ENCODE measurements at places on chromosomes 16 and 17.
A peak's percentile ranks its signal among the peaks of the same experiment; 100 is the strongest.

DNA sequence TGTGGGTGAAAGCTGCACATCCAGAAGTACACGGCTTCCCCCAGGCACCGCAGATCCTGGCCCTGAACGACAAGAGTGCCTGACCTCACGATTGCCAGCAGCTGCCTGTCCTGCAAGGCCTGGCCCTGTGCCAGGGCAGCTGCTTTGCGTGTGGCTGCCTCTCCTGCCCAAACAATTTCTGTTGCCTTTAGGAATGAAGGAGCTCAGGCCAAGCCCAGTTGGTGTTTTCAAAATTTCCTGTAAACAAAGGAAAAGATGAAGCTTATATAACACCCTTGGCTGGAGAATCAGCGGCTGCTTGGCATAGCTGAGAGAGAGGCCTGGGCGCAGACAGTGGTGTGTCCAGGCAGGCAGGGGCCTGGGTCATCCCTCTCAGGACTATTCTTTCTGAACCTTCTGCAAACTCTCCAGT is 11.7 kb upstream of the SLC47A2 start:
- DNase-seq: peak; percentile 61

- DNase-seq: no peak
These were observed 34.0 kb upstream of the ADAMTS18 start for GRCh38 chr16:77468831-77469230.

DNA sequence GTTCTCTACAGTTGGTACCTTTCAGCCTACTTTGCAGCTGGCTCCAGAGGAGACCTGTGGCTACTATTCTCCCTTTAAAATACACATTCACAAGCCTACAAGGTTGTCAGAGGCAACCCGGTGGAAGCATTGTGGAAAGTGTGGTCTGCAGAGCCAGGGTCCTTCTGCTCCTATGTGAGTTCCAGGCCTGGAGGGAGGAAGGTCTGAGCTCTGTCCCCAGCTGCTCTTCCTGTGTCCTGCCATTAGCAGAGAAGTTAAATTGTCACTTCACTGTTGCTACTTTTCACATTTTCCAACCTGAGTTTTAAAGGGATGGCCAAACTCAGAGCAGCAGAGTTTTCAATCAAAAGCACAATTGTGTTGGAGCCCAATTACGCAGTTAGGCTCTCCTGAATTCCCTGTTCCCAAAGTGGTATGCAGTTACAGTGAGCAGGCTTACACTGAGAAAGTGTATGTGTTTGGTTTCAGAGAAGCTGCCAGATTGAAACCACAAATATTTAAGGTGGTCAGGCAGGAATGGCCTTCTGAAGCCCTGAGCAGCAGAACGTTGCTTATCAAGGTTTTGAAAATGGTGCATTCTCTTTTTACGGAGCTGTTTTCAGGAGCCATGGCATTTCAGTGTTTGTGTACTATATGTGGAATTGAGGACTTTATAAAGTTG is 25.0 kb downstream of the MAP3K3 start:
- DNase-seq: peak; percentile 90

DNA sequence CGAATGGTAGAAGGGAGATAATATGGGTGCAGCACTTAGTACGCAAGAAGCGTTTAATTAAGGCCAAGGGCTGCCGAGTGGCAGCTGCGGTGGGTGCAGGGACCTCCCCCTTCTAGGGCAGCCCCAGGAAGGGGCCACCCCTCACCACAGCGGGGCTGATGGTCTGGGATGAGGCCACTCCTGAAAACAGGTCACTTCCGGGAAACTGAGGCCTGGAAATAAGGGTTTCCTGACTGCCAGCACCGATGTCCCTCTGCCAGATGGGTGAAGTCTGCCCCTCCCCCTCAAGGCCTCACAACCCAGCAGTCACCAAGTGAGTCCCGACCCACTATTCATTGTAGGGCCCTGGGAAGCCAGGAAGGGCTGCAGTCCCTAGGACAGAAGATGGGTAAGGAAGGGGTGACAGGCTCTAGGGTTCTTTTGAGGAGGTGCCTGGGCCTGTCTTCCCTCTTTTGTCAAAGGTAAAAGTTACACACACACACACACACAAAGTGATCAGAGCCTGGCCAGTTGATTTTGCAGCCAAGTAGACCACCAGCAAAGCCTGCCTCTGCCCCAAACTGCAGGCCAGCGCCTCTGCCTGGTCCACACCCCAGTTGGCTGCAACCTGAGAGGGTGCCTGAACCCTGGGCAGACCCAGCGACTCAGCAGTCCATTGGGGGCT is 12.5 kb downstream of the SREBF1 start:
- DNase-seq: no peak

- DNase-seq: peak; percentile 10
These were observed at the start of gene SLC13A5 for GRCh38 chr17:6713130-6713917. TSS of gene SLC13A5 (minus strand) at chr17:6713369. CDS start at chr17:6713333, 36 bp downstream.

DNA sequence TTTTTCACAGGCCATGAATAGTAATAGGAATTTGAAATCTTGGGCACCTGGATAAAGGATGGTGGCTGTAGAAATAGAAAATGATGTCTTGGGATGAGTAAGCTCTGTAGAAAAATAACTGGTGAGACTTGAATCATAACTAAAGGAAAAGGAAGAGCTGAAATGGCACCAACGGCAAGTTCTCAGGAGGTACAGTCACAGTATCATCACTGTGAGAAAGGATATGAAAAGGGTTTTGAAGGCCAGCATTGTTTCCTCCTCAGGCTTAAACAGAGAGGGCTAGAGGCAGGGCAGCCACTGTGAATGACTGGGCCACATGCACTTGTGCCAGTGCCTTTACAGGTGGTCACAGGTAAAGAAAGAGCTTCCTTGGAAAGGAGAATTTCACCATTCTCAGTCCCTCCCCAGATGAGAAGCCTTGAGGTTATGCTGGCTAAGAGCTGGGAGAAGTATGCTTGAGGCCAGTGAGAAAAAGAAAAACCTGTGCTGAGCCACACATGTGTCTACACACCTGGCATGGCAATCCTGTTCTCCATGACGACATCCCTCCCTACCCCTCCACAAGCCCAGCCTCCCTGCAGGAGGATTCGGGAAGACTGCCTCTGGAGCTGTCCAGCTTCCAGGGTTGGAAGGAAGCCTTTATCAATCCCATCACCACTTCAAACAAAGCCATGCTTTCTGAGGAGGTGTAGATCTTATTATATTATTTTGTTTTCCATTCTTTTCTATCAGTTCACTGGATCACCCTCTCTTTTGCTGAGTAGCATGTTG is 3.8 kb upstream of the ANKFN1 start:
- no peak for DNase-seq

DNA sequence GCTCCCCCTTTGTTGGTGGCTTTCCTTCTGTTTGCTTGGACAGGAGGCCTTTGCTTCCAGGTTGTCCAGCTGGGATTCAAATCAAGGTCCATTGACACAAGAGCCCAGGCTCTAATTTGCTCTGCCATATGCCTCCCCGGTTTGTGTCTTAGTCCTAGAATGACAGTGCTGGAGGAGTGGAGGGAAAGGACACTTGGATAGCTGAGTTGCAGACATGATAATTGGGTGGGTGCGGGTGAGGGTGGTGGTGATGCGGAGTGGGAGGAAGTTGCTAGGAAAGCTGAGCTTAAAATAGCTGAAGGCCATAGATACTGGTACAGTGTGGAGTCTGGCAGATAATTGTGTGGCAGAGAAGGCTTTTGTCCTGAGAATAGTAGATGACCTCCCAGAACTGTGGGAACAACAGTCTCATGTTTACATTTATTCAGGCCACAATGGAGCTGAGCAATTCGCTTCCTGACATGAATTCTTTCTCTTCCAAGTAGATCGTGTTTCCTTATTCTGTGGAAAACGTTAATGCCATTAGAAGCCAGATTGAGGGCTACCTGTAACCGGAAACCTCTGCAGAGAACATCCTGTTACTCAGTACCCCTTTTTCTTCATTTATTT is 23.8 kb downstream of the SEC14L1 start:
- peak; percentile 48 for DNase-seq

- DNase-seq: no peak
These were observed 30.0 kb upstream of the MRTFB start for GRCh38 chr16:14041164-14041563.

DNA sequence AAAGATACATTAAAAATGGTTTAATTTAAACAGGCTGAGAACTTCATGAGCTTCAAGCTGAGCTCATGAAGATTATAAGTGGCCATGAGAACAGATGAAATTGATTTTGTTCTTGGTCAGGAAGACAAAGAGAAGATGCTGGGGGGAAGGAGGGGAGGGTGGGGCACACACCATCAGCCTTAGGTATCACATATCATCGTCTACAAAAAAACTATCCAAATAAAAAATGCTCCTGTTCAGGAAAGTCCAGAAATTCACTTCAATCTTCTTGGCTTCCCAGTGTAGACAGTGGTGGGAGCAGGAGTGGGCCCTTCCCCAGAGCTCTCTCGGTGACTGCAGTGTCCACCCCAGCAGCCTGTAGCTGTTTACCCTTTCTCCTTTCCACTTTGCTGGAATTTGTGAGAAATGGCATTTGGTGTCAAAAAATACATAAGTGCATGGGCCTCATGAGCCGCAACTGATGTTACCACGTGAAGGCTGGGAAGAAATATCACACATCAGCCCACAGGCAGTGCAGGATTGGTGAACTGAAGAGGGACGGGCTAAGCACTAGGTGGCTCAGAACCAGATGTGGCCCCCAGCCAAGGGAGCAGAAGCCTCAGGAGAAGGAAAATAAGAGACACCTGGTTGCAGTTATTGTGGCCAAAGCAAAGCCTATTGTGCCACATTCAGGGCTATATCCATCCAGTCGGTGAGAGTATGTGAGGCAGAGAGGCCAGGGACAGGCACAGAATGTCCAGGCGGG is 6.1 kb downstream of the KRT37 start:
- no peak for DNase-seq

DNA sequence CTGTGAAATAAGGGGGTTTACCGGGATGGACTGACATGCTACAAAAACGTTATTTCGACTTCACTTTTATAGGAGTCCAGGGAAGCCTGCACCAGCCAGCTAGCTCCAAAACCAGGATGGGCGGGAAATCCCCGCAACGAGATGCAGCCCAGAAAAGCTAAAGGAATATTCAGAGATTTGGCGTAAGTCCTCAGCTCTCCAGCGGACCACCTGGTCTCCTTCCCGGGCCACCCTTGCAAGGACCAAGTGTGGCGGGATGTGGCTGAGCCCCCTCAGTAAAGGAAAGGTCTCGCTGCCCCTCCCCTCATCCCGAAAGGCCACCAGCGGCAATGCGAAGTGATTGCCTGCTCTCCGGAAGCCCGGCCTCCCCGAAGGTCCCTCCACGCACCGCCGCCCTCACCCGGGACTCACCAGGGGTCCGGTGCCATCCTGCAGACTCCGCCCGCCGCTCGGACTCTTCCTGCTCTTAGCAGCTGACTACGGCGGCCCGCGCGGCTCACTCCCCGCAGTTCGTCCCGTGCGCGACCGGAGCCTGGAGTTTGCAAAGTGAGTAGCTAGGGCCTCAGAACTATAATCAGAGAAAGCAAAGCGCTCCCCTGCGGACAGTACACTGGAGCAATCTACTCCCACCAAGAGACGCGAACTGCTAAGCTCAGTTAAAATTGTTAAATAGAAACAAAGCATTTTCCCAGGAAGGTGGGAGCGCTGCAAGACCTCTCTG is at the start of gene STX8:
Gene STX8 (minus strand): TSS at position 440 of the 721 bp plus-strand sequence. CDS start 12 bp downstream, at position 428.
- DNase-seq: peak; percentile 92

DNA sequence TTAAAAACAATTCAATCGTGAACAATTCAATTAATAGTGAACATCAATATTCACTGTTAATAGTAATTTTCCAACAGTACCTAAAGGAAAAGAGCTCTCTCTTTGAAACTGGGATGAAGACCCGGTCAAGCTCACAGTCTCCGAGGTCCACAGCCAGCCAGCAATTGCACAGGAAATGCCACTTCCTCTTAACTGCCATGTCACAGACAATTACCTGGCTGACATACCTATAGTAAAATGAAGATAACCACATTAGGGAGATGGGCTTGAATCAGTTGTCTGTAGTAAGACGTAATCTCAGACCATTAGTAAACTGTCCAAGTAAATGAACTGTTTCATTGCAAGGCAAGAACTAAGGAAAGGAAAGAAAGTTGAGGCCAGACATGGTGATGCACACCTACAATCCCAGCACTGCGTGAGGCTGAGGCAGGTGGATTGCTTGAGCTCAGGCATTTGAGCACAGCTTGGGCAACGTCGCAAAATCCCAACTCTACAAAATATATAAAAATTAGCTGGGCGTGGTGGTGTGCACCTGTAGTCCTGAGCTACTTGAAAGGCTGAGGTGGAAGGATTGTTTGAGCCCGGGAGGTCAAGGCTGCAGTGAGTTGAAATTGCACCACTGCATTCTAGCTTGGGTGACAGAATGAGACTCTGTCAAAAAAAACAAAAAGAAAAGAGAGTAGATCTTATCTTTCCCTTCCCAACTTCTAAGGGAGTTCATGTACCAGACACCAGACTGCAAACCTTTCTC is 36.9 kb downstream of the PKD1L3 start:
- DNase-seq: no peak

- DNase-seq: peak; percentile 82
These were observed 142.2 kb downstream of the RAB11FIP4 start for GRCh38 chr17:31533546-31534155.

- DNase-seq: no peak
These were observed 4.7 kb upstream of the BEAN1 start for GRCh38 chr16:66422366-66422765.

DNA sequence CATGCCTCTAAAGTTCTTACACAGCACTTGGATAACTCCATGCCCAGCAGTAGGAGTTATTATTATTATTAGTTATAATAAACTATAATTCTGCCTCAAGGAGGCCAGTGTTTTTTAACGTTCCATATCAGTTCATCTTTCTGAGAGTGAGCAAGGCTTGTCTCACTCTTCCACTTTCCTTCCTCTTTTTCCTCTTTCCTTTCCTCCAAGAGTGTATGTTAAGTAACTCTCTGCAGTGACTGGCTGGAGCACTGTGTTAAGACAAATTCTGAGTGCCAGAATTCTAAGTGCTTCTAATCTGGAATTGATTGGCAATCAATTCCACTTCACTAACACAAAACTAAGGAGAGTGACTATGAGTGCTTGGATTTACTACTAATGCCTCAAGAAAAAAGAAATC is 16.4 kb downstream of the CLEC19A start:
- DNase-seq: no peak

DNA sequence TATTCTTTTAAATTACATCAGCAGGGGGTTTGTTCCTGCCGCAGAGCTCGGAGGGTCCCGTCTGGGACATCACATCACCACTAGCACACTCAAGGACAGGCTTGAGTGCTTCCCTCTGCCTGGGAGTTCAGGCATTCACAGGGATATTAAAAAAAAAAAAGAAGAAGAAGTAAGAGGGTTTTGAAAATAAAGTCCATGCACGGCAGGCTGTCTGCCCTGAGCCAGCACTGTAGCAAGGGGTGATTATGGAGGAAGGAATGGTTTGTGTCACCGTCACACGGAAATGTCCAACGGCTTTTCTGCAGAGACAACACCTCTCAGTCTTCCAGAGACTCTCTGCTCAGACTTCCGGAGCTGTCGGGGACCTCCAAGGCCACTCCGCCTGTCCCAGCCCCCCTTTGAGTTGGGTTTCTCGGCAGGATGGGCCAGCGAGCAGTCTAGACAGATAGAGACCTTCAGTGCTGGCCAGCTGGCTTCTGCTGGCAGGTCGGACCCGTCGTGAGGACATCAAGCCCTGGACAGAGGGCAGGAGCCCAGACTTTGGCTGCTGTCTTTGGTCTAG is 33.6 kb downstream of the MEOX1 start:
- DNase-seq: no peak

GRCh38 chr17:51540151-51540550 is 279.8 kb downstream of the UTP18 start:
- no peak for DNase-seq

- no peak for DNase-seq
These were observed 28.2 kb downstream of the LAT start for GRCh38 chr16:29012913-29013553.

All from iris pigment epithelial cell (primary cell).